Frontal cortex (tissue), 4 donors: ENCODE measurements at places on chromosomes 6 and 20. TPM values are rescaled to one million over a fixed set of nuclear protein-coding genes. Genes with fewer than 3 reads are reported as not detected.

YWHAB gene
- total RNA-seq, result 148 TPM

PACSIN1 gene
- total RNA-seq, result 2.9 TPM

CDKAL1 gene
- total RNA-seq, result 46.5 TPM

ETV7 gene
- total RNA-seq, result not detected

HNF4A gene
- total RNA-seq, result not detected
